Activated CD8-positive, alpha-beta T cell treated with anti-CD3 and anti-CD28 coated beads for 36 hours (primary cell): ENCODE measurements at places on chromosomes 13 and 19.

- H3K27ac ChIP-seq, result no peak overlapping the region
- DNase-seq, result peak; percentile 16
- no peak overlapping the region for H3K4me3 ChIP-seq
- peaks cover 5% of the 10 kb centered on the region for H3K4me1 ChIP-seq
- H3K36me3 ChIP-seq, result no peaks in the 10 kb centered on the region
Observed at GRCh38 chr13:33145667-33146066, 129.4 kb downstream of the KL start.

GRCh38 chr13:98570929-98571372, 6.0 kb downstream of the STK24 start:
- H3K36me3 ChIP-seq, result peaks cover 58% of the 10 kb centered on the region
- H3K27ac ChIP-seq, result peak overlapping the region; percentile 88
- DNase-seq, result peak; percentile 67
- no peaks in the 10 kb centered on the region for H3K27me3 ChIP-seq

GRCh38 chr19:24051516-24051915, 35.5 kb upstream of the ZNF254 start:
- H3K4me1 ChIP-seq, result peaks cover 15% of the 10 kb centered on the region
- no peaks in the 10 kb centered on the region for H3K27me3 ChIP-seq
- no peak overlapping the region for H3K4me3 ChIP-seq
- no peak overlapping the region for H3K27ac ChIP-seq
- no peak for DNase-seq

GRCh38 chr13:50589139-50589538, 254.4 kb downstream of the DLEU7 start:
- no peak overlapping the region for H3K4me3 ChIP-seq
- no peaks in the 10 kb centered on the region for H3K27me3 ChIP-seq
- H3K4me1 ChIP-seq, result peaks cover 28% of the 10 kb centered on the region
- DNase-seq, result peak; percentile 27
- H3K36me3 ChIP-seq, result no peaks in the 10 kb centered on the region
- H3K27ac ChIP-seq, result no peak overlapping the region

- H3K4me1 ChIP-seq, result no peaks in the 10 kb centered on the region
- no peaks in the 10 kb centered on the region for H3K27me3 ChIP-seq
- H3K27ac ChIP-seq, result no peak overlapping the region
Observed at GRCh38 chr13:49616676-49617065, 11.6 kb upstream of the ARL11 start.

DNA sequence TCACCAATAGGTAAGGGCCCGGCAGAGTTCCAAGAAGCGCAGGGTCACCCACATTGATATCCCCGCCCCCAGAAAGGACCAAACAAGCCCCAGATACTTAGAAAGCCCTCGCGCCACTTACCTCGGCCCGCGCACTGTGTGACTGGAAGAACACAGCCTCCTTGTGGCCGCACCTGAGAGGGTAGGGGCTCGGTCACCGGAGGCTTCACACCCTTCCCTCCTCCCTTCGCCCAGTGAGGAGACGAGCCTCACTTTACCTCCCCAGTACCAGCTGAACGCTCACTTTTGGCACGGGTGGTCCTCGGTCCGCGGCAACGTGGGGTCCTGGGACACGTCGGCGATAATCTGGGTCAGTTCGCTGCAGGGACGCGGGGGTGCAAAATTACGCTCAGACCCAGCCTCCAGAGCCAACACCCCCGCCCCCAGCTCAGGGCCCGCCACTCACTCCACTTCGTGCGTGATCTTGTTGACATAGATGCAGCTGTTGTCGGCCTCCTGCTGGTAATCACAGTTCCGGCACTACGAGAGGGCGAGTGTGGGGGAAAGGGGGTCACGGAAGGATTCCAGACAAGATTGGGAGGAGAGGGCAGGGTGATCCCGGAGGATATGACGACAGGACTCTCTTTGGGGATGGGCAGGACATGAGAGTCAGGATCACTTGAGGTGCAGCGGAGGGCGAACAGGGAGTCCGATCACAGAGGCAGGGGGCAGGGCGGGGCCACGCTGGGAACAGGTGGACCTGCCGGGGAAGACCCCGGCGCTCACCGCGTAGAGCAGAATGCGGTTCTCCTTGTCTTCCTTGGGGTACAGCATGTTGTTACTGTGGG, 568 bp downstream of the POLR2I start:
- H3K4me3 ChIP-seq, result peak overlapping the region; percentile 92
- peaks cover 28% of the 10 kb centered on the region for H3K36me3 ChIP-seq
- peak; percentile 43 for DNase-seq

- no peaks in the 10 kb centered on the region for H3K27me3 ChIP-seq
- no peak overlapping the region for H3K4me3 ChIP-seq
- DNase-seq, result no peak
- no peak overlapping the region for H3K27ac ChIP-seq
- H3K36me3 ChIP-seq, result peaks cover 9% of the 10 kb centered on the region
Observed at GRCh38 chr19:897442-898039, 4.3 kb downstream of the RNU6-9 start.

DNA sequence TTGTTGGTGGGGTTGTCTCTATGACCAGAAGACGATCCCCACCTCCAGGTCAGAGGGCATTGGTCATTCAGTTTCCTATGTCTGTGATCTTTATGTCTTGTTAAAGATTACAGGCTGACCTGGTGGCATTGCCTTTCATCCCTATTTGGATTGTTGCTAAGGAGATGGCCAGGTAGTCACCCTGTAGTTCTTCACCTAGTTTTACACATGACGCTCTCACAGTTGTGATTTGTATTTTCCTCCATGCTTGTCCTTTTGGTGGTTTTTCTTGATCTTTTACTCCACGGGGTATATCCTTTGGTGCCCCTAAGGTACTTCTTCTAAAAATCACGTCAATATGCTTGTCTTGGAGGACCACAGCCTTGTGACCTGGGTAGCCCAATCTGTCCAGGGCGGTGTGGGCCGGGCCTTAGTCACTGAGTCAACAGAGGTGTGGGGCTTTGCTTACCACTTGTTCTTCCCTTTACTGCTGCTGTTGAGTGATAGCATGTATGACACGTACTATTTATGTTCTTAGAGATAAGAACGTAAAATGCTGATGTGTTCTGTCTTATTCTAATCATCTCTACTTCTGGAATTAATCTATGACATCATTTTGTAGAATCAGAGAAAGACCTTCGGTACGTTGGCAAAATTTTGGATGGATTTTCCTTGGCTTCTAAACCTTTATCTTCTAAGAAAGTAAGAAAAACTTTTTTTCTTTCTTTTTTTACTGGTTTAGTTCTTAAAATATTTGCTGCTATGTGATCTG, 20.1 kb downstream of the GPATCH1 start:
- H3K4me3 ChIP-seq, result no peak overlapping the region
